Natural killer cell (primary cell): ENCODE measurements at places on chromosomes 6 and 20.

- no peak for DNase-seq
These were observed at the start of gene LAMA2 for GRCh38 chr6:128882991-128883611. LAMA2 (plus strand) TSS chr6:128883138; CDS start chr6:128883246, 108 bp downstream.

DNA sequence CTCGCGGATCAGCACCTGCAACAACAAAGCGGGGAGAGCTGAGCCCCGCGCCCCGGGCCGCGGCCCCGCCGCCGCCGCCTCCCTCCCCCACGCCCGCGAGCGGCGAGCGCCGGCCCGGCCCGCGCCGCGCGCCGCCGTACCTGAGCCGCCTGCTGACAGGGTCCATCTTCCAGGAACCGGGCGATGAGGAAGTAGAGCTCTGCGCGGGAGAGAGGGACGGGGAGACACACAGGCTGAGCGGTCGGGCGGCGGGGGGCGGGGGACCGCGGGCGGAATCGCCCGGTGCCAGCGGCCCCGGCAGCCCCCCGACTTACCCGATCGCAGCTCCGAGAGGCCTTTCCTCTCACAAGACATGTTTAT is 359 bp downstream of the PHIP start:
- DNase-seq: peak; percentile 71

GRCh38 chr6:3251462-3252314 is 7.1 kb upstream of the PSMG4 start:
- peak; percentile 88 for DNase-seq

DNA sequence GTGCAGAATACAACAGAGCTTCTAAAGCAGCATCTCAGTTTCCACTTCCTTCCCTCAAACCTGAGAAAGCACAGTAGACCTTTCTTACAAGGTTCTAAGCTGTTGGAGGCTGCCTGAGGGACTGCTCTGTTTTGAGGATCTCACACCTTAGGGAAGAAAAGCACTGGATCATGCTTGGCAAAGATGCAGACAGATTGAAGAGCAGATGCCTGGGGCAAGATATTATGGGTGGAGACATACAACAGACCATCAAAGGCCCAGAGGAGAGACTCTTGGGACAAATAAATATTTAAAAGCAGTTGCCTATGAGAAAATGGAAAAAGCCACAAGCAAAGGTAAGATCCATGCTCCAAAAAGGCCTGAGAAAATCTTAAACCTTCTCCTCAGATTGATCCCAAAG is 6.2 kb downstream of the ZNF337 start:
- DNase-seq: no peak

GRCh38 chr6:28377879-28378278 is 21.7 kb downstream of the ZSCAN12 start:
- DNase-seq: no peak

GRCh38 chr6:134706806-134707205 is 243.1 kb downstream of the ALDH8A1 start:
- no peak for DNase-seq

DNA sequence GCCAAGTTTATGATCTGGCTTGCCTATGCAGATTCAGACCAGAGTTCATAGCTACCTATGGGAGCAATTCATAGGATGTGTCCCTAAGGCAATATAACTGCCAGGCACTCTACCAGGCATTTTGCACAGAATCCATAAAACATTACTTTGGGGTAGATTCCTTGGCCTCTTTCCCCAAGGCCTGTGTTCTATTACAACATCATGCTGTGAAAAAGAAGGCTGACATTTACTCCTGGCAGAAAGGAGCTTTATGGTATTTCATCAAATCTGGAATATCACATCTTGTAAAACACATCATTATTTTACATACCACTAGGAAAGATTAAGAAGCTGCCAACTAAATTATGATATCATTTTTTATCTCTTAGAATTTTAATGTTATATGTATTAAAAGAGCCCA is 287.0 kb upstream of the MARCKS start:
- no peak for DNase-seq

- no peak for DNase-seq
These were observed 24.6 kb downstream of the RNF24 start for GRCh38 chr20:3990716-3991115.

DNA sequence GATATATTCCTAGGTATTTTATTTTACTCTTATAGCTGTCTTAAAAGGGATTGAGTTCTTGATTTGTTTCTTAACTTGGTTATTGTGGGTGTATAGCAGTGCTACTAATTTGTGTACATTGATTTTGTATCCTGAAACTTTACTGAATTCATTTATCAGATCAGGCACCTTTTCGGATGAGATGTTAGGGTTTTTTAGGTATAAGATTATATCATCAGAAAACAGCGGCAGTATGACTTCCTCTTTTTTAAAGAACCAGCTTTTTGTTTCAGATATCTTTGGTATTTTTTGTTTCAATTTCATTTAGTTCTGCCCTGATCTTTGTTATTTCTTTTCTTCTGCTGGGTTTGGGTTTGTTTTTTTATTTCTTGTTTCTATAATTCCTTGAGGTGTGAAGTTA is 382.4 kb upstream of the ADGRB3 start:
- no peak for DNase-seq

- DNase-seq: no peak
These were observed 64.3 kb upstream of the AFDN start for GRCh38 chr6:167762259-167762962.

- no peak for DNase-seq
These were observed 15.1 kb downstream of the SYNGAP1 start for GRCh38 chr6:33434961-33435360.

- no peak for DNase-seq
These were observed 50.9 kb upstream of the CHRNA4 start for GRCh38 chr20:63411898-63412631.

GRCh38 chr20:58832457-58832856 is 18.2 kb downstream of the GNAS-AS1 start:
- no peak for DNase-seq

- DNase-seq: no peak
These were observed 2.1 kb downstream of the SGK2 start for GRCh38 chr20:43560974-43561373.

GRCh38 chr6:164692772-164693510 is 616.5 kb downstream of the C6orf118 start:
- no peak for DNase-seq

GRCh38 chr20:54173653-54174456 is at the start of gene CYP24A1:
CYP24A1 (minus strand) TSS chr20:54173986; CDS start chr20:54173579, 407 bp downstream.
- DNase-seq: no peak

- DNase-seq: no peak
These were observed 45.5 kb downstream of the E2F3 start for GRCh38 chr6:20447157-20447556.

- DNase-seq: no peak
These were observed 197.6 kb downstream of the GMDS start for GRCh38 chr6:2047855-2048254.

DNA sequence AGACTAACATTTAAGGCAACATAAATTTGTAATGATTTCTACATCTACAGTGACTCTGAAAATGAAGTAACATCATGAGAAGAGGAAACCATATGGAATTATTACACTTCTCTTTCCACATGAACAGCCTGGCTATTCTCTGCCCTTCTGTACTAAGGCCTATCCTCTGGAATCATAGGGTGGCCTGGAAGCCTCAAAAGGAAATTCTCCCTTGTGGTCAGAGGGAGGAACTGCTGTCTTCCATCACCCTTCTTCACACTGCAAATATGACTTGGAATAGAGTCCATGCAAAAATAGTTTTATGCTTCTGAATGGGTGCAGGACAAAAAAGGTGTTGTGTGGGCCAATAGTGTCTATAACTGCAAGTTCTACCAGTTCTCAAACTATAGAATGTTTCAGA is 44.6 kb upstream of the SH3BGRL2 start:
- DNase-seq: no peak

DNA sequence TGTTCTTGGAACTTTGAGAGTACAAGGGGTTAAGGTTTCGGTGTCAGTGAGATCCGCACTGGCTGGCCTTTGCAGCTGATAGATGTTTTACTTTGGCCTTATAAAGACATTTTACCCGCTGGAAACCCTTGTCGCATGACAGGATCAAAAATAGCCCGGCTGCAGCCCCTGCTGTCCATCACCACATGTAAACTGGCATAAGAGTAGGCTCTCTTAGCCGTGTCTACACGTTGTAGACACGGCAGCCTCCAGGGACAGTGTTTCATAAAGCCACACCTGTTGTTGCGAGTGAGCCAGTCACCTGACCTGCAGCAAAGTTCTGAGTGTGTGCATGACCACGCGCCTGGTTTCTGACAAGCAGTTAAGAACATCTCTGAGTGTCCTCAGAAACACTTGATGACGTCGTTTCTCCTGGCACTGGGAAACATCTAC is 8.5 kb downstream of the RBM24 start:
- DNase-seq: no peak

DNA sequence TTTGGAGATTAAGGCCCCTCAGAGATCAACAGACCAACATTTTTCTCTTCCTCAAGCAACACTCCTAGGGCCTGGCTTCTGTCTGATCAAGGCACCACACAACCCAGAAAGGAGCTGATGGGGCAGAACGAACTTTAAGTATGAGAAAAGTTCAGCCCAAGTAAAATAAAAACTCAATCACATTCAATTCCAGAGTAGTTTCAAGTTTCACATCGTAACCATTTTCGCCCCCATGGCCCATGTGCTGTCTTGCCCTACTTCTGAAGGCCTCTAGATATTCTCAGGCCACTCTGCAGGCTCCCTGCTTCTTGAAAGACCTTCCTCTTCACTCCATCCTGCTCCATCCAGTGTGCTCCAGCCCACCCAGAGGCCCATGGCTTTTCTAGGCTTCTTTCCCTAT is 4.2 kb downstream of the IL17A start:
- DNase-seq: no peak

DNA sequence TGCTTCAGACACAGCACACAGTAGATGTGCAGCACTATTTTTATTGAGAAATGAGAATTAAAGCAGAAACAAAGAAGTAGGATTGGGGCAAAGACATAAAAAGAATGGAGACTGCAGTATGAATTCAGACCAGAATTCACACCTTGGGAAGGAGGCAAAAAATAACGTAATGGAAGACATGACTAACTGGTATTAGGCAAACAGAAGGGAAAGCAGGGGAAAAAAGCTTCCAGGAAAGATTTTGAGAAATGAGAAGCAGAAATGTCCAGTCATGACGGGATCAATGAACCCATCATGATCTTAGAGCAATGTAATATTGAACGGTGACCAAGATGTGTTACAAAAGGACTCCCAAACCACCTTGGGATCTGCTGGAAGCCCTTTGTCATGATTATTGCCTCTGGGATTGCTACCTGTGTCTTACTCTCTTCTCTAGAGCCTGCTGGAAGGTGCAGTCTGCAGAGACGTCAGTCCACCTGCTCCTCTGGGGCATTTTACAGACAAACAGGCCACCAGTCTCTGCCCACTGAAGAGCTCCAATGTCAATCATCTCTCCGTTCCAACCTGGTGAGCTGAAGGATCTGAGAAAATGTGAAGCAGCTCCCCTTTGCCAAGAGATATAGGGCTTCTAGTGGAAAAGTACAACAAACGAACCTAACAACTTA is 8.7 kb downstream of the NUDT3 start:
- no peak for DNase-seq

DNA sequence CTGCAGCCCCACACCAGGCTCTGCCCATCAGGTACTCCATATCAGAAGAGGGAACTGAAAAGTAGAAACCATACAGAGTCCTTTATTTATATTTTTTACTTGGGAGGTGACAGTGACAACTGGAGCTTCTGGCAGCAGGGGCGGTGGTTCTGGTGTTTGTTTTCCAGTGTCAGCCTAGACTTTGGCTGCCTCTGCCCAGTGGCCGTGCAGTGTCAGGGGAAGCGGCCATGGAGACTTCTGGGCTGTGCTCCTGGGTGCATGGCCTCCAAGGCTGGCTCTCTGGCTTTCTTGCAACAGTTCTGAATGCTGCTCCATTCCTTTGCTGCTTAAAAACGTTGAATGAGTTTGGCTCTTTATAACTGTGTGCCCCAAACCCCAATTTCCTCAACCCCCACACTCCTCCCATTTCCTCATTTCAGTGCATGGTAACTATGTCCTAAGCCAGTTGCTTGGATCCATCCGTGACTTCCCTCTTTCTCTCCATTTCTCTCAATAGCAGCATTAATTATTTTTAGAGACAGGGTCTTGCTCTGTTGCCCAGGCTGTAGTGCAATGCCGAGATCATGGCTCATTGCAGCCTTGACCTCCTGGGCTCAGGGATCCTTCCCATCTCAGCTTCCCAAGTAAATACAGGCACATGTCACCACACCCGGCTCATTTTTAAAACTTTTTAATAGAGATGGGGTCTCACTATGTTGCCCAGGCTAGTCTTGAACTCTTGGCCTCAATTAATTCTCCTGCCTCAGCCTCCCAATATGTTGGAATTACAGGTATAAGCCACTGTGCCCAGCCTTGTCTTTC is 141.1 kb upstream of the SGK1 start:
- DNase-seq: no peak

DNA sequence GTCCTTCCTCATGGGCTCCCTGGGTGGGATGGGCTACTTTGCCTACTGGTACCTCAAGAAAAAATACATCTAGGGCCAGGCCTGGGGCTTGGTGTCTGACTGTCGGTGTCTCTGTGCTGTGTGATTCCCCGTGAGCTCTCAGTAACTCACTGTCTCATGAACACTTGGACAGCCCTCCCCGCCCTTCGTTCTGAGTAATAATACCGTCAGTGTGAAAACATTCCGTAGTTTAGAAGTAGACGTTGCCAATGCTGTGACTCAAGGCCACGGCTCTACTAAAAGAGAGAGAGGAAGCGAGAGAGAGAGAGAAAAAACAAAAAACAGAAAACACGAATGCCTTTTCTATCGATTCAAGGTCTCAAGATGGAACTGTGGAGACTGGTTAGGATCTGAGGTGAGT is 31.8 kb downstream of the FITM2 start:
- no peak for DNase-seq

DNA sequence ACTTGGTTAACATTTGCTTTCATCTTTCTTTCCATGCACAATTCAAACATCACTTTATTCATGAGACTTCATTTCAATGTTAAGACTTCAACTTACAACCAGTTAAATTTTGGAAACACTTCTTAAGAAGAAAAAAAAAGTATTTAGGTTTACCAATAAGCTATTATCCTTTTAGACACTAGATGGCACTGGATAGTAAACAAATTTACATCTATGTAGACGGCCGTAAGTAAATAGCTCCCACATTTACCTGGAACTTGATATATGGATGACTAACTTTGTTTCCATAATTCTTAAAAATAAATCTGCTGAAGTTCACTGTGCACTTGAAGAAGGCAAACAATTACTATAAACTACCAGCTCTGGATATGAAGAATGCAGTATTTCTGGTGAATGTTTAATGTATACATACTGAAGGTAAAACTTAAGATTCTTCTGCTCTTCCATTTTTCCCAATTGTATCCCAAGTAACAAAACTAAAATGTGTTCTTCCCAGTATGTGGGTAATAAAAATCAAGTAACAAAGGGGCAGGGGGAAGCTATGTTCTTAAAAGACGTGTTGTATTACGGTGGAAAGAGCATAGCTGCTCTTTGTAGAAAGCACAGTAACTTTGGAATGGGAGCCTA is 130.6 kb upstream of the C6orf118 start:
- DNase-seq: no peak

- DNase-seq: peak; percentile 51
These were observed 92.7 kb upstream of the SIRPA start for GRCh38 chr20:1802385-1803060.

DNA sequence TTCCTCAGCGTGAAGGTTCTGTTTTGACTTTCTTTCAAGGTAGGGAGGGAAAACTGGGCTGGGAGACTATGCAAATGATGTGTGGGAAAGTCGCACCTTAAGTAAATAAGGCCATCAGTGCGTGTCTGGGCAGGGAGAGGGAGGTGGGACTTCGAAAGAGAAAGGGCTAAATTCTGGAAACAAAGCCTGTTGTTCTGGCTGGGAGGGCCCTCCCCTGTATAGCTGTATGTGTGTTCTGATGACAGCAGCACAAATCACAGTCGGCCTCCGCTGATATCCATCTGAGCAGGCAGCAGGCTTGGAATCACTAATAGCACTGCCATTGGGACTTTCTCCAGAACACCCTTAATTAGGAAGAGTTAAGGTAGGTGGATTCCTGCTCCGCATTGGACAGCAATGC is 19.2 kb downstream of the JAG1 start:
- DNase-seq: no peak
